PC-9 (cell line): ENCODE measurements at places on chromosomes 1 and 21. TPM values are rescaled to one million over a fixed set of nuclear protein-coding genes. Genes with fewer than 3 reads are reported as not detected.

- DNase-seq = no peak
Observed at GRCh38 chr1:182974506-182975191, 21.7 kb upstream of the SHCBP1L start.

DNA sequence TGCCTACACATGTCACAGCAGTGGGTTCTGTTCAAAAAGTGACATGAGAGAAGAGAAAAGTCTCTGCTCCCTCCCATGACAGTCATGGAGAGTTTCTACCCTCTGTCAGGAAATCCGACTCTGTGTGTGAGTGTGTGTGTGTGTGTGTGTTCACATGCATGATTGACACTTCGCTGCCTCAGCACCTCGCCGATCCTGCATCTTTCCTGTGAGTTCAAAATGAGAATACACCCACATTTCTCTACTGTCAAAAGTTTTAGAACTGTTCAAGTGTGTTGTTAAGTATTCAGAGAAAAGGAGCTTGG is 46.2 kb upstream of the COX20 start:
- no peak for DNase-seq

DNA sequence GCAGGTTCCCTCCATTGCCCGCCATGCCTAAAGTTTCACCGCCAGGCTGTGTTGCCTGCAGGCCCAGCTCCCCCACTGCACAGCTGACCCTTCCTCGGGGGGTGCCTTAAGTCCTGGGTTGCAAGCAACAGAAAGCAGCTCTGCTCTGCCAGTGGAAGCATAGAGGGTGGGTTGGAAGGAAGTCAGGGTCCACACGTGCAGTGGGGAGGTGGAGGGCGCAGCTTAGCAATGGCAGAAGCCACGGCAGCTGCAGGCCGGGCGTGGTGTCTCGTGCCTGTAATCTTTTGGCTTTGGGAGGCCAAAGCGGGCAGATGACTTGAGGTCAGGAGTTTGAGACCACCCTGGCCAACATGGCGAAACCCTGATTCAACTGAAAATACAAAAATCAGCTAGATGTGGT is 106.3 kb upstream of the TMEM51 start:
- no peak for DNase-seq

DNA sequence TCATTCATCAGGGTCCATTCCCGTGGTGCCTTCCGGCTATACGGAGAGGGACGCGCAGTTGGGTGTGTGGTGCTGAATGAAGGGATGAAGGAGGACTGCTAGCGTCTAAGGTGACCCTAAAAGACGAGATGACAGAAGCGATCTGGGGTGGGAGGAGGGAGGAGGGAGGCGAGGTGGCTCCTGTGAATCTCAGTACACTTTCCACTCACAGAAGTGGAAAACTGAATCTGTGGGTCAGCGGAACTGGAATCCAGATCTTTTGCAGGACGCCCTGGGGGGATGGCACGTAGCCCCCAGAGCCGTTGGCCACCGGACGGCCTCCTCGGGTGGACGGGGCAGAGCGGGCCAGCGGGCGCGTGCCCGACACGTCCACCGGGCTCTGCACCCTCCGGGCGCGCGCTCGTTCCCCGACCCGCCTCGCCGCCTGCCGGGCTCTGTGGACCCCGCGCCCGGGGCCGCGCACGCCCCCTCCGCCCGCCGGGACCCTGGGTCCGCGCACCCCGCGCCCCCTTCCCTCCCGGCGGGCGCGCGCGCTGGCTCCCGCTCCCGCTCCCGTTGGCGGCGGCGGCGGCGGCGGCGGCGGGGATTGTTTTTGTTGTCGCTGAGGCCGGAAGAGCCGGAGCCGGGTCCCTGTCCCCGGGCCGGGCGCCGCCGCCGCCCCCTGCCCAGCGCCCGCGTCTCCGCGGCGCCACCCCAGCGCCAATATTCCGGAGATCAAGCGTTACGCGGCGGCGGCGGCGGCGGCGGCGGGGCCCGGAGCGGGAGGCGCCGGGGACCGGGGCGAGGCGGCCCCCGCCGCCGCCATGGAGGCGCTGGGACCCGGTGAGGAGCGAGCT is at the start of gene AGO4:
Gene AGO4 (plus strand): TSS at position 403 of the 836 bp plus-strand sequence. CDS start 401 bp downstream, at position 804.
- DNase-seq = no peak

TACSTD2 gene
- total RNA-seq = 489 and 702 TPM in 2 replicates

GRCh38 chr1:216119600-216119999 is 303.6 kb downstream of the USH2A start:
- DNase-seq = no peak

GIPC2 gene
- 0.20 and 0.30 TPM in 2 replicates for total RNA-seq

DNA sequence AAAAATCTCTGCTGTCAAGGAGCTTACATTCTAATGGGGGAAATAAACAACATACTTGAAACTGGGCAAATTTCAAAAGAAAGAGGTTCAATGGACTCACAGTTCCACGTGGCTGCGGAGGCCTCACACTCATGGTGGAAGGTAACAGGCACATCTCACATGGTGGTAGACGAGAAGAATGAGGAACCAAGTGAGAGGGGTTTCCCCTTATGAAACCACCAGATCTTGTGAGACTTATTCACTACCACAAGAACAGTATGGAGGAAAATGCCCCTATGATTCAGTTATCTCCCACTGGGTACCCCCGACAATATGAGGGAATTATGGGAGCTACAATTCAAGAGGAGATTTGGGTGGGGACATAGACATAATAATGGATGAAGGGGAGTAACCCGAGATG is 226.4 kb downstream of the ZP4 start:
- no peak for DNase-seq
